HS-5 (cell line): ENCODE measurements at places on chromosomes 4 and X.

- peak; percentile 79 for DNase-seq
These were observed 1616.1 kb downstream of the C4orf33 start for GRCh38 chr4:130712038-130712437.

DNA sequence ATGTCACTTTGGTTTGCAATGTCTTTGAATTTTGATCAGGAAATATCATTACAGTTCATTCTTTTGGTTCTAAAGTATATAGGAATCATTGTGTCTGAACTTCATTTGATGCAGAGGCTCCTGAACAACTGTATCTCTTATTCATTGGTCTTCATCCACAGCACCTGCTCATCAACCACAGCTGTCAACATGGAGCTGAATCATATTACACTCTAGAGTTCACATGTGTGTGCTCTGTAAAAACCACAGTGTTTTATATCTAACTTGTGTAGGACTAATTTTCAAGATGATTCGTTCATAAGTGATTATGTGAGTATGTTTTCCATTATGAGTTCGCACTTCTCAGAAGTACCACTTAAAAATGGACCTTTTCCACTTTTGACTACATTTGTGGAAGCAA, 643.3 kb upstream of the FAM241A start:
- DNase-seq, result no peak

DNA sequence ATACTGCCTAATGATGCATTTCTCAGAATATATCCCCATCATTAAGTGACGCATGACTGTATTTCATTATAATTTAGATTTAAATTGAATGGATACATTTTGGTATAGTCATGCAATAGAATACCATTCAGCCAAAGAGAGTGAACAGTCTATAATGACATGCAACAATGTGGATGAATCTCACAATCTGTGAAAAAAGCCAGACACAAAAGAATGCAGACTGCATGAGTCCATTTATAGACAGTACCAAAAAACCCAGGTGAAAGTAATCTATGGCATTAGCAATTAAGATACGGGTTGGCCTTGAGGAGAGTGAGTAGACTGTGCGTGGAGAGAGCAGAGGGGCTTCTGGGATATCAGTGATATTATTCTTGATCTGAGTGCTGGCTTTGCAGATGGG, 239.7 kb upstream of the PGRMC2 start:
- DNase-seq, result no peak

GRCh38 chr4:40057586-40058091, 989 bp downstream of the N4BP2 start:
- peak; percentile 85 for DNase-seq

DNA sequence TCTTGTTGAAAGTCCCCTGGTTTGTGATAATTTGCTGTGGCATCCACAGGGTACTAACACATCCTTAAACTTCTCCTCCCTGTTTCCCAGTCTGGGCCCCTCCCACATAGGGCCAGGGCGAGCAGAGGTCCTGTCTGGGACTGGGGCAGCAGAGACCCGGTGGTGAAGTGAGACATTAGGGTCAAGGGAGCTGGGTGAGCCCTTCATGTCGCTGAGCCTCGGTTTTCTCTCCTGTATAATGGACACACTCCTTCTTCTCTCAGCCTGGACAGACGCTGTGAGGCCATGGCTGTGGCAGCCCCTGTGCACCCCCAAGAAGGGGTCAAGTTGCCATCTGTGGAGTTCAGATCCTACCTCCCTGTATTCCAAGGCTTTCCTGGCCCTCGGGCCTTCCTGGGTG, 33.0 kb upstream of the HMX1 start:
- no peak for DNase-seq

DNA sequence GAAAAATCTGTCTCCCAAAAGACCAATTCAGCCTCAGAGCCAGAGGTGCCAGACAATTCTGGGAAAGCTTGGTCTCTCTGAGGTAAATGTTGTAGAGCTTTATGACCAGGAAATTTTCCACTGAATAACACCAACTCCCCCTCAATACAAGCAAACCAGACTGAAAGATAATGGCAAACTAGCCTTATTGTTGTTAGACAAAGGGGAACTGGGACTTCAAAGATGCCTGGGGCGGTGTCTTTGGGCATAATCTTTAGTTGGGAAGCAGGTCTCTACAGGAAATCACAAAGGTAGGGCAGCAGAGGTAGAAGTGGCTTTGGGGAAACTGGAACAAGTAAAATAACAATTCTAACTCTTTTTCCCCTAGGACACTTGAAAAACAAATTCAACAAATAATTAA, 12.0 kb downstream of the COL4A6 start:
- DNase-seq, result no peak

DNA sequence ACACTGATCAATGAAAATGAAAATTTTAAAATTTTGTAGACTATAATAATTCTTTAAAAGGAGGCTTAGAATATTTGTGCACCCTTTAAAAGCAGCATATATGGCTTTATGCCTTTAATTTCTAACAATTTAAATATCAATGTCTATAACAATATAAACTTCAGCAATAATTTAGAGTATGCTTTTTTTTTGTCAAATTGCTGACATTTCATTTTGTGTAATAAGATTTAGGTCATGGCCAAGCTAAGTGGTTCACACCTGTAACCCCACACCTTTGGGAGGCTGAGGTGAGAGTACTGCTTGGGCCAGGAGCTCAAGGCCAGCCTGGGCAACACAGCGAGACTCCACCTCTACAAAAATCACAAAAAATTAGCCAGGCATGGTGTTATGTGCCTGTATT, 86.2 kb downstream of the PDGFC start:
- DNase-seq, result no peak

- no peak for DNase-seq
These were observed 77.6 kb upstream of the PCDH7 start for GRCh38 chr4:30642567-30642966.

GRCh38 chr4:126661194-126661593, 971.6 kb upstream of the INTU start:
- DNase-seq, result no peak
